ENCODE measurements at places on chromosomes 4 and X.

DNA sequence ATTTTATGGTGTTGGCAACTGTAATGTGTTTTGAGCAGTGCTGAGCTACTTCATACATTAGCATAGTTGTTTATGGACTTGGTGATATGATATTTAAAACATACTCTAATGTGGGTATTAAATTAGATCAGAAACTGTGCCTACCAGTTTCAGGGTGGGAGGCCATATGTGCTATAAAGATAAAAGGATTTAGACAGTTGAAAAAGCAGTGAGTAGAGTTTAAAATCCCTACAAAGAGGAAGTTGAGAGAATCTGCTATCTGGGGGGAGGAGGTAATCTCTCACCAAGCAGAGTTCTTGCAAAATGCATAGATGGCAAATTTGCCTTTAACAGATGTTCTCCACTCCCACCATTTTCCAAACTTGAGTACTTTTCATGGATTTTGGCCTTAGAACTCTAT, 154.5 kb downstream of the SPOCK3 start:
- DNase-seq = no peak

GRCh38 chr4:64014647-64015046, 394.6 kb downstream of the TECRL start:
- DNase-seq = no peak

GRCh38 chrX:120452131-120452530, 17.0 kb downstream of the LAMP2 start:
- no peak for DNase-seq

GRCh38 chr4:76265631-76266218, 14.2 kb downstream of the FAM47E start:
- no peak for DNase-seq

DNA sequence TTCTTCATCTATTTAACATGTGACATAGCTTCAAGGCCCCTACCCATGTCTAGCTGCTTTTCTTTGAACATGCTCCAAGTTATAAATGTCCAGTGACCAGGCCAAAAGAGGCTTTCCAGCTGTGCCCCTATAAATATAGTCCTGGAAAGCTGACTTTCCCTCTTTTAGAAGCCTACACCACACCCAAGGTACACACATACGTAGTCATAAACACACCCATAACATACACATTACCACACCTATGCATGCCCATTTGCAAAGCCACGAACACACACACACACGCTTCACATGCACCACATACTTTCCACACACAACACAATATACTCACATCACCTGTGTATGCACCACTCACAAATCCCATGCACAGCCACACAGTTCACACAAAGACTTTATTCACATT, 2.0 kb downstream of the ARHGAP36 start:
- DNase-seq = no peak

- no peak for DNase-seq
Observed at GRCh38 chrX:115892056-115892708, 278.4 kb upstream of the AGTR2 start.

DNA sequence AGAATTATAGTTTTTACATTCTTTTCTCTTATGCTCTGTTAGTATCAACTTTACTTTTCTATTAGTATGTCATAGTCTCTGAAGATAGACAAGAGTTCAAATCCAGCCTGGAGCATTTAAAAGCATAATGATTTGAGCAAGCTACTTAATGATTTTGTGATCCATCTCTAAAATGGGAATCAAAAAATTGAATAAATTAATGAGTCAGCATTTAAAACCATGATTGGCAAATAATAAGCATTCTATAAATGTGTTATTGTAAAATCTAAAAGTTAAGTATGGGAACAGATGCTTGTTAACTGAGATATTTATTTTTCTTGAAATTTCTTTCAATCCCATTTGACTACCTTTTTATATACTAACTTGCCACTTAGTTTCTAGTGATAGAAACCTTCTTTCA, 391.6 kb downstream of the PCDH7 start:
- no peak for DNase-seq

GRCh38 chr4:173493041-173493440, 37.0 kb downstream of the HAND2 start:
- DNase-seq = no peak

DNA sequence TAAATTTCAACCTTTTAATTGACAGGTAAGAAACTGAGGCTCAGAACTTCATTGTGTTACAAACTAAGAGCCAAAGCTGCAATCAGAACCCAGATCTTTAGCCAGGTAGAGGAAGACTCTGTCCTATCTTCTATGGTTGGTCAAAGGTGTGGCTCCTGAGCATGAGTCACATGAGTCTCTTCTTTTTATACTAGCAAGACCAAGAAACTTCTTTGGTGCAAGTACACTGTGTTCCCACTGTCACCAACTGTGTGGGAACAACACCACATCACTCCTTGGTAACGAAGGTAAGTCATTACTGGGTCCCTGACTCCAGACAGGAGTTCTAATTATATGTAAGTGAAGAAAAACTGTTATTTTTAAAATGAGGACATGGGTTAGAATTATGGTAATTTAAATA, 290.1 kb downstream of the INPP4B start:
- DNase-seq = no peak

DNA sequence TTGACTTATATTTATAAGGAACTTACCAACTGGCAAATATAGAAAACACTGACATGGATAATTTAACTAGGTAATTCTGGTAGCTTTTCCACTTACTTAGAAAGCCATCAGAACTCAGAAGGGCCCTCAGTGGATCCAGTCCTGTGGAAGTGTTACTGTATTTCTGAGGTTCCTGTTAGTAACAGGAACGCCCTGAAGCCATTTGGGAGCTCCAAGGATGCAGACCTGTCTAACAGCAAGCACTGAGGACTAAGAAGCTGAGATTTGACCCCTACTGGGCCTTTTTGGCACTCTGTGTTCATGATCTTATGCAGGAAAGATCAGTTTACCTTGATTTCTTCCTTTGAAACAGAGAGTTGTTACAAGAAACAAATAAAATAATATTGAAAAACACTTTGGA, 46.0 kb upstream of the TLL1 start:
- no peak for DNase-seq

GRCh38 chr4:108109997-108110416, 58.7 kb downstream of the LEF1 start:
- no peak for DNase-seq

GRCh38 chr4:7429601-7430078, 5.1 kb downstream of the PSAPL1 start:
- no peak for DNase-seq

DNA sequence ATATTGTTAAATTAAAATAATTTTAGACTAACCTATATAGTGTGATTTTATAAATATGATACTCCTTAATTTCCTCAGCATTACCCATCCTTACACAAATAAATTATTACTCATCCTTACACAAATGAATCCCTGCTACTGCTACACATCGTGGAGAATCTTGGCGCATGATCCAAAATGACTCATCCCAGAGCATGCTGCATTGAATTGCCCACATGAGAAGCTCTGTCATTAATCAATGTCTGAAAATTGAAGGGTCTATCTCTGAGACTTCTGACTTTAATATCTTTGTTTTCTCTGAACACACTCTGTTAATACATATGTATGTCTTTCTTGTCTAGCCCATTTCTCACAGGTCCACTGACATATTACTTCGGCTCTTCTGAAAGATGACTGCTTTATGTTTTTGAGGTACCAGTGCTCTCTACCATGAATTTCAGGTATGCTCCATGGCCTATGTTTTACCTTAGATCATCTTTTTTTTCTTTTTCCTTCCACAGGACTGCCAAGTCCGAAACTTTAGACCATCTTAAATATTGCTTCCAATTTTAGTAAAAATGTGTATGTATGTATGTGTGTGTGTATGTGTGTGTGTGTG, 15.7 kb upstream of the DUSP21 start:
- no peak for DNase-seq

GRCh38 chr4:184526228-184526627, 51.9 kb upstream of the IRF2 start:
- no peak for DNase-seq

- no peak for DNase-seq
Observed at GRCh38 chr4:8727546-8728510, 135.3 kb downstream of the CPZ start.

- DNase-seq = no peak
Observed at GRCh38 chr4:128241019-128241418, 46.6 kb downstream of the PGRMC2 start.

GRCh38 chr4:126890994-126891393, 741.8 kb upstream of the INTU start:
- DNase-seq = no peak

DNA sequence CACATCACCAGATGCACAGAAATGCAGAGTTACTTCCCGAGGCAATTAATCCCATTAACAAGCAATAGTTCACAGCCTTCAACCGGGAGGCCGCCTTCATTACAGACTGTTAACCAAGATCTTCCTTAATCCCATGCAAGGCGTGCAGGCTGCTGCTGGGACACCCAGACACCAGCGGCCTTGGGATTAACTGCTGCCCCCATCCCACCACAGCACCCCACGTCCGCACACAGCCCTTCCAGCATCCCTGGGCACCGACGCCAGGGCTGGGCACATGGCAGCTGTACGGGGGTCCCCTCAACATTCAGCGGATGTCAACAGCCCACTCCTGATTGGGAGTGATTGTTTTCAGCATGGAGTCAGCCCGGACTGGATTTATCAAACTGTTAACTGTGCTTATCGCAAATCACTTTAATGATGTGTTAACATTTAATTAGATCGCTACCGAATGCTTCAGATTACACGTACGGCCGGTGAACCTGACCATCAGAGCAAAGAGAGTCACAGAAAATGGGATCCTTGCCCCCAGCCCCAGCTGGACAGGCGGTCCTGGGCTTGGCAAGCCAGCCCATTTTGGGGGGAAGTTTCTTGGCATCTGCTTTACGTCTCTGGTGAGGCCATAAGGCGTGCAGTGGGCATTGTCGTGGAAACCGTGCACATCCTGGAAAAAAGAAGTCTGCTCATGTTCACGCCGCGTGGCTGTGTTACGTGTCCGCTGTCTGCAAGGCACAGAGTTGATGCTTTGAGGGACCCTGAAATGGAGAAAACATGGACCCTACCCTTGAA, 126.4 kb downstream of the HMX1 start:
- DNase-seq = peak; percentile 38

- DNase-seq = no peak
Observed at GRCh38 chr4:142656178-142656577, 189.9 kb downstream of the INPP4B start.
